ENCODE measurements at places on chromosomes 2 and 18.
A peak's percentile ranks its signal among the peaks of the same experiment; 100 is the strongest.

DNA sequence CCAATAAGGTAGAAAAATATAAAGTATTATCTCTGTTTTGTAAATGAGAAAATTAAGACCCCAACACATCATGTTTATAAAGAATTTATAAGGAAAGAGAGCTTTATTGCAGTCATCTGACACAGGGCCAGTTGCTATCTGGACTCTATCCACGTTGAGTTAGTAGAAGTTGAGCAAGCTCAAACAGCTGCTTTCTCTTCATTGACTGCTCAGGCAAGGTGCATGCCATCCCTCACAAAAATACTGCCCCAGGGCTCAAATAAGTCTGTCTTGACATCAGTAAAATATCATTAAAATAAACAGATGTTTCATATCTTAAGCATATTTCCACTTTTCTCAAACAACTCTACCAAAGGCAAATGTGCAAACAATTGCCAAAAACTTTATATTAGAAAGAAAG is 14.8 kb downstream of the COL5A2 start:
- no peak for DNase-seq

GRCh38 chr2:14642499-14642898 is 10.0 kb downstream of the LRATD1 start:
- no peak for DNase-seq

DNA sequence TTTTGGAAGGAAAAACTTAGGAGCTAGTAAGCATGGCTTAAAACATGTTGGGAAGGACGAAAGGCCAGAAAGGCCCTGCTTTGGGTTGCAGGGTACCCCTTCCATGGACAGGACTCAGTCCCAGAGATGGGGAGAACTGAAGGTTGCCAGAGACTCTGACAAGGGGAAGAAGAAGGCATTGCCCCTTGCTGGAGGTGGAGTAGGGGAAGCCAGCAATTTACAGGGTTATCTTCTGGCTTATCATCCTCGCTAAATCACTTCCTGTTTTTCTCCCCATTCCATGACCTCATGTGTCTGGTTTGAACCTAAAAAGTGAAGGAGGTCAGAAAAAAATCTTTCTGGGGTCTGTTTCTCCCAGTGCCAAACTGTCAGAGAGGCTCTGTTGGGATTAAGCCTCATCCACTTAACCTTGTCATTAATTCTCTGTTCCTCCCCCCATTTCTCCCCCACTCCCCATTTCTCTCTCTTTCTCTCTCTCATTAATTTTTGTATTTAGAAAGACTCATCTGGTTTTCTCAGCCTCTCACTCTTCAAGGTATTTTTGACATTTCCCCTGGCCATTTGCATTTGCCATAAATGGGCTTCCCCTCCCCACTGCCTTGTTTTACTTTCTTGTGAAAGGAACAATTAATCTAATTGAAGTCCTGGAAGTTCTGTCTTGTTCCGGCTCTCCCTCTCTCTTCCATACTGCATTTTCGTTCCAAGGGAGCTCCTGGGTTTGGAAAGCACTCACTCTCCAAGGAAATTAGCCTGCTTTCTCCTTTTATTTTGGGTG is 17.4 kb downstream of the NRP2 start:
- DNase-seq: no peak

- no peak for DNase-seq
These were observed 158.8 kb upstream of the CYRIA start for GRCh38 chr2:16824472-16824871.

- DNase-seq: no peak
These were observed 131.1 kb downstream of the GULP1 start for GRCh38 chr2:188422726-188423125.

DNA sequence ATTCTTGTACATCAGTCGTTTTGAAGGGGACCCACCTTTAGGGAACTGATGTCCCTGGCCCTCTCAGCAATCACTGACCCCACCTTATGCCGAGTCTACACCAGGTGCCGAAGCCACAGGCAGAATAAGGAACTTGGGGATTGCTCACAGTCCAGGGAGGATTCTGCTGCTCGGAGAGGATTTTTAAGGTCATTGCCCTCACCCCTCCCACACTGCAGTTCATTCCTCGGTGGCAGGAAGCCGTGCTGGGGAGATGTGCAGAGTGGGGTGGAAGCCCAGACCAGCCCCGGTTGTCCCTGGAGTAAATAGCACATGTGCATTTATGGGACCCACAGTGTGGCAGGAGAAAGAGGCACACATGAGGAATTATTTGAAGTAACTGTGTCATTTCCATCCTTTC is 50.4 kb downstream of the PLB1 start:
- DNase-seq: no peak

DNA sequence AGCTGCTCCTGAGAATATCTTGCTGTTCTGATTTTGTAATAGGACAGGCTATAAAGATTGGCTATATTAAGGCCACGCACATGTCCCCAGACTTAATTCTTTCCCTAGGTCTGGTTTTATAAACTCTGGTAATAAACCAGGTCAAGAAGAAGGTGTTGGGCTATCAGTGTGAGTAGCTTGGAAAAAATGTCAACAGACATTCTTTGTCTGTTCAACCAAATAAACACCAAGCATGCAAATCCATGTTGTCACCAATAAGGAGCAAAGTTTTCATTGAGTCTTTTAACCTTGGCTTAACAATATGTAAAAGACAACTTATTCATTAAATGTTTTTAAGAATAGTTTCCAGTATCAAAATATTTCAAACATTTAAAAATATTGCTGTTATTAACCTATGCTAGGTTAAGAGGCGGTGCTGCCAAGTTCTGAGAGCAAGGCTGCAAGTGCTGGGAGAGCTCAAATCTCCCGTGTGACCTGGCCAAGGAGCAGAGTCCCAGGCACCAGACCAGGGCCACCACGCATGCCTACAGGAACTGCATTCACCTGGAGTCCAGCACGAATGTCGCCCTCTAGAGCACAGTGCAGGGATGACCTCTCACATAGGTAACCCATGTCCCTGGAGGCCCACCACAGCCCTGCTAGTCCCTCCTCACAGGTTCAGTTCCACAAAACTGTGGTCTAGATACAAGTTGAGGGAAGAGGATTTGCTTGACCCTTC is 120.5 kb upstream of the POU3F3 start:
- DNase-seq: no peak

DNA sequence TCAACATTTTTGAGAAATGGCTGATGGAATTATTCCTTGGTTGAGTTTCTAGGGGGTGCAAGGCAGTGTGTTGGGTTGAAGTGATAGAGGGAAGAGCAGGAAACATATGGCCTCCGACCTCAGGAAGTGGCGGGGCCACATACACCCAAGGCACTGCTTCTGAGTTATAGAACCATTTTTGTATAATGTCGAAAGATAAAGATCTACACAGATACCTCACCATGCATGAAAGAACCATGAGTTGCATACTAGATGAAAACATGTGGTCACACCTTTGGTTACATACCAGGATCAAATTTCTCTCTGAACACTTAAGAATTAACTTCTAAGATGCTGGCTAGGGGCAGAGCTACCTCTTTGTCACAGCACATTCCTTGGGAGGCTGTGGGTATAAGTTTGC is 23.2 kb downstream of the LAMA3 start:
- DNase-seq: peak; percentile 57

GRCh38 chr2:111029181-111029927 is 91.4 kb upstream of the BCL2L11 start:
- no peak for DNase-seq

DNA sequence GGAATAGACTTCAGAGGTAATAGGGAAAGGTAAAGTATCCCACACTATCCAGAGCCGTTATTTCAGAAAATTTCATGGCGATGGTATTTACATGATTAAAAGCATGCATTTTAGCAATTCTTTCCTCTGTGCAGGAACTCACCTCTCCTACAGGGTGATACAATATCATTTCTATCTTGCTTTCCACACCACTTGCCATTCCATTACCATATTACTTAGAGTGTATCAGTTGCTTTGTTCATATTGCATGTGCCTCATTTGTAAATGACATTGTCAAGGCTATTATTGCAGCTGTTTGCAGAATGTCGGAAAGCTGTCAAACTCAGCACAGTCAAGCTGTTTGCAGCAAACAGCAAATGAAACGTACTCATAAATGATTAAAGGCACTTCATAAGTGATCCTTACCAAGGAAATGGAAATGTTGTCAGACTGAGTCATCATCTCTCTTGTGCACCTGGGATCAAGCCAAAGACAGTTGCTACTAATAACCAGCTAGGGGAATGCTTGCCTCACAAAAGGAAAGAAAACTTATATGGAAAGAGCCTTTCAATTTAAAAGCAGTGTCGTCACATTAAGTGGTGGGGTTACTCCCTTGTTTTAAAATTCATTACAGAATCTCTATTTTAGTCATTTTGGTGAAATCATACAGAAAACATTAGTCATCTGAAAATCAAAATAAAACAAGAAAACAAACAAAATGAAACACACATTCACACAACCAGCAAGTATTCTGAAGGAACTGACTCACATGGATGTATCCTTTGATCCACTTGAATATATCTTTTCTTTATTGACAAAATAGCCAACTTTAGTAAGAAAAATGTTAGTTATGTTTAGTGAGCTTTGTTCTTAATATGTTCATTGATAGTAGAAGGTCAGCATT is 1064.1 kb upstream of the CNTNAP5 start:
- DNase-seq: no peak

DNA sequence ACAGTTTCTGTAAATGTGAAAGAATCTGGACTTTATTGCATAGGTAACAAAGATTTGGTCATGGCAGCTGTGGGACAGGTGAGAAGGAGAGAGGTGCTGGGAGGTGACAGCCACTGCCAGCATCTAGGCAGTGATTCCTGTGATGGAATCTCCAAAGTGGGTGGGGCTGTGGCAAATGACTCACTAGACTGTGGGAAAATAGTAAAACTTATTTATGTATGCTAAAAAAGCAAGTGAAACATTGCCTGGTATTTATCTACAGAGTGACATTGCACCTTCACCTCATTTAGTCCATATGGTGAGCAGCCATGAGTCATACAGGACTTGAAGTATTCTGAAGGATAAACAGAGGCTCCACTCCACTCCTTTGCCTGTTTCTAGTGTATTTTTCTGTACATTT is 145.3 kb upstream of the MEX3C start:
- DNase-seq: no peak

GRCh38 chr2:39133215-39133851 is 12.5 kb upstream of the SOS1 start:
- no peak for DNase-seq

GRCh38 chr2:8413589-8414135 is 268.2 kb upstream of the ID2 start:
- no peak for DNase-seq

GRCh38 chr2:165804719-165805118 is 10.7 kb upstream of the GALNT3 start:
- no peak for DNase-seq

GRCh38 chr18:48605408-48605845 is 66.6 kb downstream of the CTIF start:
- DNase-seq: no peak

DNA sequence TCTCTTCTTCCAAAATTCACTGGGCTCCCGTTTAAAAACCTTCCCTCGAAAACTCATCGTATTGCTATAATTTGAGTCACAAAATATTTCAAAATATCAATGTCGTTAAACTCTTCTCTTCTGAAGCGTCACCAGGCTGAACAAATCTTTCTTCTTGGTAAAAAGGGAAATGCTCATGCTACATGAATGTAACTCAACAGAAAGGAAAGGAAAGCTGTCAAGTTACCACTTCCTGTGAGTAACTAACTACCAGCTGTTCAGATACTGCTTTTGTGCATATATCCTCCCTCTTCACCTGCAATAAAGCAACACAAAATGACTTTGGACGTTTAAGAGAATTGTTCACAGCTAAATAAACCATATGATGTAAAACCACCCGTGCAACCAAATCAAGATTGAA is 95.4 kb downstream of the DOCK10 start:
- peak; percentile 75 for DNase-seq

GRCh38 chr2:56372071-56372656 is 188.4 kb downstream of the CCDC85A start:
- DNase-seq: no peak

GRCh38 chr2:69275490-69275889 is 111.5 kb downstream of the GFPT1 start:
- no peak for DNase-seq

DNA sequence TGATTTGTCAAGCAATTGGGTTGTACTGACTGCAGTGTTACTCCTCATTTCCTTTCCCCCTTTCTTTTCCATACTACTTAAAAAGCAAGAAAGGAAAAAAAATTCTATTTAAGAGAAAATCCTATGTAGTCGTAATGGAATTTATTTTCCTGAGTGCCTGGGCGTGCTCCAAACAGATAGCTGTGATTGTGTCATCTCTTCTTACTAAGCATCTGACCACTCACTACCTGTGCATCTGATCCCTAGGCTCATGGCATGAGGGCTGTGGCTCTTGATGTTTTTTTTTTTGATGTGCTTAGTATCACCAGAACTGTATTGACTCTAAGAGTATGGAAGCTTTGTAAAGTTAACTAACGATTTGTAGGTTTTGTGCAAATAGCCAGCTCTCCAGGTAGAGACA is 19.0 kb downstream of the CRIM1 start:
- no peak for DNase-seq

DNA sequence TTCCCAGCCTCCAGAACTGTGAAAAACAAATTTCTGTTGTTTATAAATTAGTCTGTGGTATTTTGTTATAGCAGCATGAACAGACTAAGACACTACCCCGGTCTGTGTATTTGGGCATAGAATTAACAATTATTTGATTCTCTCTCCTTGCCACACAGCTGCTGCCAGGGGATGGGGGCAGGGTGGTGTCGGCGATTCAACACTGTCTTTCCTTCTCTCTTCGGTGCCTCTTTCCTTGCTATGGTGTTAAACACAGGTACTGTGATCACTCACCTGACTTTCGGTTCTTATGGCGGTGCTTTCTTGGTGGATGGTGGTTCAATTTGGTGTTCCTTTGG is 50.8 kb upstream of the CTAGE1 start:
- DNase-seq: no peak

GRCh38 chr2:135063210-135063609 is 11.1 kb downstream of the RAB3GAP1 start:
- DNase-seq: no peak

DNA sequence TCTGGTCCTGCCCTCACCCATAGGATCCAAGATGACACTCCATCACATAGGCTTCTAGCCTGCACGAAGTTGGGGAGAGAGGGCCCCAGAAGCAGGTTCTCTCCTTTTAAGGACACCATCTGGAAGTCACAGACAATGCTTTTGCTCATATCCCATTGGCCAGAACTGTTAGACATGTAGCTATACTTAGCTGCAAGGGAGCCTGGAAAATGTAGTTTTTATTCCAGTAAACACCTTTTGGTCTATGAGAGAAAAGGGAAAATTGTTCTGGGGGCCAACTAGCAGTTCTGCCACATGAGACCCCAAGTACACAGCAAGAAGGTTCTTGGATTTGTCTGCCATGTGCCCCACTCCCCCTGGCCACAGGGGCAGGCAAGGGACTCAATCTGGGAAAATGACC is 206.1 kb downstream of the ZFP36L2 start:
- DNase-seq: no peak

GRCh38 chr2:54723996-54724559 is 616 bp downstream of the EML6 start:
- no peak for DNase-seq
